Thoracic aorta (tissue), 2 donors: ENCODE measurements at places on chromosomes 3 and 15. TPM values are rescaled to one million over a fixed set of nuclear protein-coding genes. Genes with fewer than 3 reads are reported as not detected.

DNA sequence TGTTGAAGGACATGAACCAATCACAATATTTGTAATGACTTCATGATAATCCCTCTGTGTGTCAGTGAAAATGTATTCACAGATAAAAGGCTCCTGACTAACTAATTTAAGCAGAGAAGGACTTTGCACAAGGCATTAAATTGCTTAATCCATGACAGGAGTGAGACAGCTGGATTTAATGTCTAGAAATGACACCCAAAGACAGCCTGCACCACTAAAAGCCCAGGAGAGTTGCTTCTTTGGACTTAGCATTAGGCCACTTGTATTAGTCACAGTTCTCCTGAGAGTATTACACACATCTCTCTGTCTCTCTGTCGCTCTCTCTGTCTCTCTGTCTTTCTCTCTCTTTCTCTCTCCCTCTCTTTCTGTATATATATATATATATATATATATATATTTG is 180.4 kb downstream of the GOLGA8K start:
- no peak for DNase-seq

DNA sequence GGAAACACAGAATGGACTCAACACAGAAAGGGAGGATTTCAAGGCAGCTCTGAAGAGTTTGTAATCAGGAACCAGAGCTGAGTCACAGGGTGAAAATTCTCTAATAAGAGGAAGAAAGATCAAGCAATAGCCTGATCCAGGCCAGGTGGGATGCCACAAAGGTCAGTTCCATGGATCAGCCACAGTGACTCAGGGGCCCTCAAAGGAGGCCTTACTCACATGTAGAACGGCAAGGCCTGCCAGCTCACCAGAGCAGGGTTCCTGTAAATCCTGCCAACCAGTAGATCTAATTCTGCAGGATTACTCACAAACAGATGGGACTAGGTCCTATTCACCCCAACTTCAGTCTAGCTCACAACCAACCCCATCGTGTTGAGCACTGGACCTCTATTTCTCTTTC is 78.3 kb upstream of the PPP2R3A start:
- DNase-seq = no peak

DNA sequence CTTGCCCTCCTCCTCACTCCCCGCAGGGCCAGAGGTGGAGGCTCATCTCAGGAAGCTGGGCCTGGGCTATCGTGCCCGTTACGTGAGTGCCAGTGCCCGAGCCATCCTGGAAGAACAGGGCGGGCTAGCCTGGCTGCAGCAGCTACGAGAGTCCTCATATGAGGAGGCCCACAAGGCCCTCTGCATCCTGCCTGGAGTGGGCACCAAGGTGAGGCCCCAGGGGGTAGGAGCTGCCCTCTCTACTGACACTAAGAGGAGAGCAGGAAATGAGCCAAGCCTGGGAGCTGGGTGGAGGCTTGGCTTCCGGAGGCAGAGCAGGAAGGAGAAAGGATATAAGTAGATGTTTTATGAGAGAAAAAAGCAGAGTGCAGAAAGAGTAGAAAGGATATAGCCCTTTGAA is 4.9 kb downstream of the OGG1 start:
- no peak for DNase-seq

Gene RGMA
- 22.1 TPM for total RNA-seq

DNA sequence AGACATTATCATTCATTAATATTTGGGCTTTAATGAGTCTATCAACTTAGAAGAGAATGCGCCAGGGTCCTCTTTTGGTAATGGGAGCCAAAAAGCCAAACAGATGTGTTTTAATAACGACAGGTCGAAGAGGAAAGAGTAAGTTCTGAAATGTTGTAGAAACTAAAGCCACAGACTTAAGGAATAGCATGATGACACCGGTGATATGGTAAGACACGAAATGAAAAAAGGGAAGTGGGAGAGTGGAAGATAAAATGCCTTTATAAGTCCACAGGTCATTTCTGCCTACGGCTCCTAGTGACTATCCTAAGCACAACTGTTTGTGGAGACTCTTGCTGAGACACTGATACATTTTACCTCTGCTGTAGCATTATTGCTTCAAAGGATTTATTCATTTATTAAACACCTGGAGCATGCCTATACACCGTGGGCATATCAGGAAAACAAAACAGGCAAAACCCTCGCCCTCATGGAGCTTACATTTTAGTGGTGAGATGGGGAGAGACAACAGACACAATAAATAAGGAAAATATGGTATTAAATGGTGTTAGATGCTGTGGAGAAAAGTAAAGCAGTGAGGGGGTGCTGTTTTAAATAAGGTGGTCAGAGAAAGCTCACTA is 11.7 kb upstream of the CD47 start:
- DNase-seq = no peak

DNA sequence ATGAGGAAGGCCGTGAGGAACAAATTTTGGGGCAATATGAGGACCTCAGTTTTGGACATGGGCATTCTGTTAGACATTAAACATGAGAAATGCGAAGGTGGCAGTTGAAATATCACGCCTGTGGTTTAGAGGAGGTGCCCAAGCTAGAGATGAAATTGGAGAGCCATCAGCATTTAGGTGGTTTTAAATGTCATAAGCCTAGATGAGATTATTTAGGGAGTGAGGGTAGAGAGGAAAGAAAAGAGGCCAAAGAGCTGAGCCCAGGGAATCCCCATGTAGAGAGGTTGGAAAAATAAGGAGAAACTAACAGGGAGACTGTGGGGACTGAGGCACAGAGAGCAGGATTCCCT is 14.9 kb downstream of the RTP1 start:
- DNase-seq = no peak

Gene IGSF11
- total RNA-seq = 0.71 TPM

- no peak for DNase-seq
Observed at GRCh38 chr15:71223516-71223915, 108.2 kb downstream of the THSD4 start.

Gene RARB
- total RNA-seq = 12.3 TPM

Gene SLC22A13
- total RNA-seq = 2.2 TPM

GRCh38 chr15:44550256-44550655 is 13.3 kb downstream of the EIF3J start:
- DNase-seq = no peak

DNA sequence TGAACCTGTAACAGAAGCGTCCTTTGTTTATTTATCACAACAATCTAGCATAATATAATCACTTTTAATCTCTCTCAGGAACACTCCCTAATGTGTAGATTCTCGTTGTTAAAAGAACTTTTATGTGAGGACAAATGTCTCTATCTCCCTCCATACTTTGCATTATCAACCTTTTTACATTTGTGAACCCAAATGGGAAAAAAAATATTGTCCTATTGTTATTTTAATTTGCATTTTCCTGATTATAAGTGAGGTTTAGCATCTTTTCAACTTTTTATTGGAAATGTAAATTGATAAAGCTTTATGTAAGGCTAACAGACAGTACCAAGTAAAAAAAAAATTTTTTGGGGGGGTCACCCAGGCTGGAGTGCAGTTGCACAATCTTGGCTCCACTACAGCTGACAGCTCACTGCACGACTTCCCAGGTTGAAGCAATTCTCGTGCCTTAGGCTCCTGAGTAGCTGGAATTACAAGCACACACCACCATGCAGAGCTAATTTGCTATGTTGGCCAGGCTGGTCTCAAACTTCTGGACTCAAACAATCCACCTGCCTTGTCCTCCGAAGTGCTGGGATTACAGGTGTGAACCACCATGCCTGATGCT is 33.0 kb upstream of the DENND4A start:
- no peak for DNase-seq

GRCh38 chr15:88126695-88127431 is 129.7 kb downstream of the NTRK3 start:
- DNase-seq = no peak

DNA sequence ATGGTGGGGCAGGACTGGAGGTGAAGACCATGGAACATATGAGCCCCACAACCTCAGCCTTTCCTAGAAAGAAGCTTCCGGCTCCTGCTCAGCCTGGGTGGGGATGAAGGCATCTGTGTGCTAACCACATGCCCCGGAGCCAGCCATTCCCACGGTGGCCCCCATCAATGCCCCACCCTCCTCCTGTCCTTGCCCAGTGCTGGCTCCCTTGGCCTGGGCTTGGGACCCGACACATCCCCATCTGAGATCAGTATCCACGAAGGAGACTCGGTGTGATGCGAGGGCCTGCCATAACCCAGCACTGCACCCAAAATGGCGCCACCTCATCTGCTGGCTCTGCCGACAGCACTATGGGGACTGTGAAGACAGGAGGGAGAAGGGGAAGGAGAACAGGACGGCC is 16.5 kb upstream of the PLXND1 start:
- no peak for DNase-seq

Gene SH2D7
- total RNA-seq = not detected

Gene MBNL1
- 783 TPM for total RNA-seq

GRCh38 chr15:29749365-29750086 is 72.7 kb downstream of the TJP1 start:
- DNase-seq = no peak

Gene GOLGA8S
- total RNA-seq = 0.42 TPM

GRCh38 chr3:3165241-3165640 is 14.2 kb downstream of the CRBN start:
- no peak for DNase-seq

Gene RTP3
- total RNA-seq = not detected

Gene C3orf20
- total RNA-seq = not detected

DNA sequence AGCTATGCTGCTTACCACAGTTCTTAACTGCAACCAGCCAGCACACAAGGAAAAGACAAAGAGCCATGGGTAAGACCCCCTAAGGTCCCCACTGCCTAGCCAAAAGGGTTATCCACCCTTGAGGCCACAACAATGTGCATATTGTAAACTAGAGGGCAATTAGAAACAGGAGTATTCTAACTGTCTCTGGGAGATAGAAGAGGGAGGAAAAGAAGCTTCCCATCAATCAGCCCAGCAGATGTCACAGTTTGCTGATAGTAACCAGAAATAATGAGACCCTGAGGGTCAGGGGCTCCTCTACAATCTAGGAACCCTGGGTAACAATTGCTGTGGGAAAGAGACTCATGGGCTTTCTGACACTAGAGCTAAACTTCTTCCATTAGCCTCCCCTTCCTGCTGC is 20.6 kb upstream of the IFT57 start:
- no peak for DNase-seq

Gene GJD2
- total RNA-seq = not detected

GRCh38 chr3:10023587-10024310 is 2.5 kb upstream of the FANCD2 start:
- no peak for DNase-seq

DNA sequence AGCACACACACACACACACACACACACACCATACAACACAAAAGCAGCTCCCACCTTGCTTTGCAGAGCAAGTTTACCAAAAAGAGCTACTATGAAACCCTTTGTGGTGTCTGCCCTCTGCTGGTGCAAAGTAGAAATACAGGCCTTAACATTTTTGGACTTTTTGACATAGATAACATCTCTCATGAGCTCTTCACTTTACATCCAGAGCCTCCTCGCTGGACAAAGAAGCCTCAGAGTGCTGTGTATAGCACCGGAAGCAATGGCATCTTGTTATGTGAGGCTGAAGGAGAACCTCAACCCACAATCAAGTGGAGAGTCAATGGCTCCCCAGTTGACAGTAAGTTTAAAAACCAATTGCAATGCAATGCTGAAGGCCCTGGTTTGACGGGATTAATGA is 157.9 kb downstream of the CHL1 start:
- DNase-seq = no peak

GRCh38 chr3:54660714-54661132 is 267.1 kb downstream of the LRTM1 start:
- DNase-seq = no peak

- DNase-seq = no peak
Observed at GRCh38 chr15:92656089-92656488, 514 bp upstream of the FAM174B start.

- no peak for DNase-seq
Observed at GRCh38 chr3:13370609-13371008, 49.5 kb downstream of the NUP210 start.

Gene NCK1
- total RNA-seq = 41.5 TPM
